ENCODE measurements at places on chromosomes 11 and 22. TPM values are rescaled to one million over a fixed set of nuclear protein-coding genes. Genes with fewer than 3 reads are reported as not detected.

Gene CASP5
- total RNA-seq: not detected

Gene SLCO2B1
- total RNA-seq: not detected

Gene IL17REL
- total RNA-seq: 0.15 TPM

Gene UNC93B1
- 29.9 TPM for total RNA-seq

Gene PHLDB1
- 108 TPM for total RNA-seq

Gene CPT1A
- 42.2 TPM for total RNA-seq

Gene PRG3
- not detected for total RNA-seq

Gene SNX32
- 1.9 TPM for total RNA-seq

Gene NXPE1
- total RNA-seq: not detected

Gene TREH
- total RNA-seq: under 0.01 TPM

Gene FANCF
- total RNA-seq: 12.7 TPM

Gene TMEM191B
- 0.15 TPM for total RNA-seq

Gene SERPIND1
- under 0.01 TPM for total RNA-seq

Gene CCT8L2
- total RNA-seq: not detected

Gene ZNF215
- 7.1 TPM for total RNA-seq

Measured in epithelial cell of umbilical artery (primary cell).